ENCODE measurements at places on chromosomes 3 and 15.

GRCh38 chr15:59177317-59177660 lies 29.4 kb upstream of the LDHAL6B start:
- no peak for DNase-seq

- no peak for DNase-seq
These were observed 25.9 kb downstream of the MAP6D1 start for GRCh38 chr3:183799461-183799860.

GRCh38 chr3:75101329-75102147 lies 487.1 kb upstream of the CNTN3 start:
- DNase-seq = no peak

DNA sequence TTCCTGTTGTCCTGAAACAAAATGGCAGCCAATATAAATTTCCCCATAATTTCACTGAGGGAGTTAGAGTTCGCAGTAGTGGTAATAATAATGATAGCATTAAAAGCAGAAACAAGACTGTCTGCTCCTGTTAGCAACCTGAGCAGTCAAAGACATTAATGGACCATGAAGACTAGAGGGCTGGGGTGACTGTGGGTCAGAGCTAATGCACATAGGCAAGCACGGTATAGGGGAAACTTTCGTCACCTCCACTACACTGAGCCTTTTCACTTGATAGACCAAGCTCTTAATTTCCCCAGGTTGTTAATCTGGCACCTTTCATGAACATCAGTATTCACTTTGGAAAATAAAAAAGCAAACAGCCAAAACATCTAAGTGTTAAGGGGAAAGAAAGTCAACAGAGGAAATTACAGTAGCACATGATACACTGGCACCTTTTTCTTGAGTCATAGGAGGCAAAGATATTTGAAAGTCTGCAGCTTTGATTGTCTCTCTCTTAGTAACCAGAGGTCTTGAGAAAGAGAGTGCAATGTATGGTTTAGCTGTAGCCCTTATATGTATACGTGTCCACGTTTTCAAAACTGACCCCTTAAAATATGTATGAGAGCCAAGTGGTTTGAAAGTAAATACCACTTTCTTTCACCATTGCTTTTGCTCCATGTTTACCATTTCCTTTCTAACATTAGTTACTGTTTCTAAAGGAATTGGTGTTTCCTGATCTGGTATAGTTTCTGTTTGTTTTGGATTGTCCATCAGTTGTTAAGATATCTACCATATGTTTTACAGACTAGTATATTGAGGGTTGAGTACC lies 104.8 kb downstream of the FILIP1L start:
- DNase-seq = no peak

DNA sequence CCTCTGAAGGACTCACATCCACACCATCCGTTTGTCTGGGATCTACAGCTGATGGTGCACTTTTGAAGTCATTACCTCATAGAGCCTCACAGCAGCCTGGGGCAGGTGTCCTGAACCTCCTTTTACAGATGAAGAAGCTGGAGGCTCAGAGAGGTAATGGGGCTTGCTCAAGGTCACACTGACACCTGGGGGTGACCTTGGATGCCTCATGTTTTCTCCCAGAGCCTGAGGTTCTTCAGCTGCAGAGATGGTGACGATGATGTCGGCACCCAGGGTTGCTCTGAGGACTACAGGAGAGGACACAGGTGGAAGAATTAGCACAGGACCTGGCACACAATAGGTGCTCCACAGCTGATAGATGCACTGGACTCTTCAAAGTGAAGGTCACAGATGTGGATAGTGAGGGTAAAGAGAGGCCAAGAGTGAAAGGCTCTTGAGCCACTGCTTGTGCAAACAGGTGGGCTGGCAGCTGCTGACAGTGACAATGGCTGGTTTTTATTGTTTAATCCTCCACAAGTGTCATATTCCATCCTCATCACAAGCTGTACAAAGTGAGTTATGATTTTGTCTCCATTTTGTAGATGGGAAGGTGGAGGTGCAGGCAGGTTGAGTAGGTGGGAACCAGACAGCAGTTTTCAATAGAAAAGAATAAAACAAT lies 17.4 kb upstream of the ATP2B2 start:
- no peak for DNase-seq

Data from central memory CD8-positive, alpha-beta T cell (primary cell).